Chondrocyte (in vitro differentiated cells): ENCODE measurements at places on chromosomes 7 and 10.

DNA sequence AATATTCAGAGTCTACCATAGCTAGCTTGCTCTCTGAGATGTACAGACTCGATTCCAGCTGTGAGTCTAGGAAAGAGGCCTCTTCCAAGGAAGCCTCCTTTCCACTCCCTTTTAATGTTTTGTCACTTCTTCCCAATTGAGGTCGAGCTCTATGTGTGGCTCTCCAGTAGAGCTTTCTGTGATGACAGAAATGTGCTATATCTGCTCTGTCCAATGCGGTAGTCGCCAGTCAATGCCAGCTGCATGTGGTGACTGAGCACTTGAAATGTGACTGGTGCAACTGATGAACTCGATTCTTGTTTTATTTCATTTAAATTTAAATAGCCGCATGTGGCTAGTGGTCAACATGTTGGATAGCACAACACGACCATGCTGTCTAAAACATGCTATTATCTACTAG is 387.0 kb upstream of the NRP1 start:
- DNase-seq = no peak

DNA sequence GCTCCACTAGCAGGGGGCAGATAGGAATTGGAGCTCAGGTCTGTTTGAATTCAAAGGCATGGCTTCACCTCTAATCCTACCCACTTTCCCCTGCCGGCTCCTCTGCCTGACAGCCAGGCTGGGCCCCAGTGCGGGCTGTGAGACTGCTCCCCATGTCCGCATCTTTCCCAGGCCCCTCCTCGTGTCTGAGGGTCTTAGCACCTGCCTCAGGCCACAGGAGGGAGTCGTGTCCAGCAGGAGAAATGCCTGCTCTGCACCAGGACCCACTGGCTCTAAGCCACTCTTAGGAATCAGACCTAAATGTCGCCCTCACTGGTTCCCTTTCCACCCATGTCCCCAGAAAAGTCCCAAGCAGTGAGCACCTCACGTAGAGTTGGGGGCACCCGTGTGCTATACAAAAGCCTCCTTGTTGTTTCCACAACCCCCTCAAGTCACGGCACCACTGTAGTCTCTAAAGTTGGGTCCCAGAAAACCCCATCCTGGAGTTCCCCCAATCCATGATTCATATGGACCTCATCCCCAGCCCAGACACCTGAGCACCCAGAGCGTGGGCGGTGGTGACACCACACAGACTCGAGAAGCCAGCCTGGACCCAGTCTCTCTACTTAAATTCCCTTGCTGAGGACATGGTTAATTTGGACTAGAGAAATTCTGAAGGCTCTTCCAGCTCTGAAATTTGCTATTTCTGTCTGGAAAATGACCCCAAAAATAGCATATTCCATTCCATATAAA is 466.4 kb upstream of the ZMIZ1 start:
- DNase-seq = no peak

DNA sequence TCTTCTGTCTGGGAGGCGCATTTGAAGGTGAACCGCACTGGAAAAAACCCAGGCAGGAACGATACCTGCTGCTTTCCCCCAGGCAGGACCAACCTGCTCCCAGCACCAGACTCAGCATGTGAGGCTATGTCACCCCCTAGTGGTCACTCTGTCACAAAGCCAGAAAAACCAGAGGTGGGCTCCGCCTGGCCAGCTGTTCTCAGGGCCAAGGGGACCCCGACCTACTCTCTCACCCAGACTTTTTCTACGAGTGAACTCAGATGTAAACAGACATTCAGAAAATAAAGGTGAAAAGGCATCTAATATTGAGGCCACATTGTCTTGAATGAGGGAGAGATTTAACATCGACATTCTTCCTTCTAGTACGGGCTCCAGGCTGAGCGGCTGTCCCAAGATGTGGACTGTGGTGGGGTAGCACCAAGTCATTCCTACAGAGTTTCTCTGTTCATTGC is 117.3 kb downstream of the PRKAG2 start:
- DNase-seq = peak; percentile 35

DNA sequence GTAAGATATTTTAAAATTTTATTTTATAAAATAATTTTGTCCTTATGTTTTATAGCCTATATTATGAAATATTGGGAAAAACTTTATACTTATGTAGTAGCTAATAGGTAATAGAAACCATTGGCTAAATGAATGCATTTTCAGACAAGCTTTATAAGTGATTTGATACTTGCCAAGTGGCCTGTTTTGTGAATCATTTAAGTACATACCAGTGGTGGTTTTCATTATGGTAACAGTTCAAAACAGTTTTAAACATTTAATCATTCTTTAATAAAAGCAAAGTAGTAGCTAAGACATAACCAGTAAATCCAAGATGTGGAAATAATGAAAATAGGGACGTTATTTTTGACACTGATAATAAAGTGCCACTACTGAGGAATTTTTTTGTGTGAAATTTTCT is 182.2 kb downstream of the PHF14 start:
- DNase-seq = no peak

DNA sequence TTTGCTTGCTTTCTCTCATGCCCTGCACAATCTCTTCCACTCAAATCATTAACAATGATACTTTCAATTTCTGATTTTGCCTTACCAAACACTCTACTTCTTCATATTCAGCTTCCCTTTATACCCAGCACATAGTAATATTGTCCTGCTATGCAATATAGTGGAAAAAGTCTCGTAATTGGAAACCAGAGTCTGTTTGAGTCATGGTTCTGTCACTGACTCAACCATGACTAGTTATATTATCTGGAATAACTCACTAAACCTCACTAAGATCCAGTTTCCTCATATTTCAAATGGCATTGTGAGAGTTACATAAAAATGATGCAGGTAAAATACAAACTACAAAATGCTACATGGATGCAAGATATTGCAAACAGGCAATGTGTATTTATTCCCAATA is 98.5 kb upstream of the LRRTM3 start:
- no peak for DNase-seq

DNA sequence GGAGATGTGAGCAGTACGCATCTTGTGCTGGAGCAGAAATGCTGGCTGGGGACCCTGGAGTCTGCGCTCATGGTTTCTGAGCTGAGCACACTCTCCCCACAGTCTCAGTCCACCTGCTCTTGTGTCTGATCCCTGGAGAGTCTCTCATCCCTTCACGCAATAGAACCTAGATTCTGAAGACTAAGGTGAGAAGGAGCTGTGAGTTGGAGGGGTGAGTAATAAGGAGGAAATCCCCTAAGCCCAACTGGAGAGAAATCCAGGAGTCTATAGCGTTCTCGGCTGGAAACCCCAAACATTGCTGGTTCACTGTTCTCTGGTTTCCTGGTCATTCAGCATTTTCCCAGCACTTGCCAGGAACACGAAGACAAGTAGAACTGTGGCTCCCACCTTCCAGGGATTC is 68.3 kb upstream of the SMNDC1 start:
- DNase-seq = no peak

GRCh38 chr10:63520500-63521415 is at the start of gene REEP3:
Gene REEP3 (plus strand): TSS chr10:63521401. CDS start chr10:63521546, 145 bp downstream.
- DNase-seq = no peak

DNA sequence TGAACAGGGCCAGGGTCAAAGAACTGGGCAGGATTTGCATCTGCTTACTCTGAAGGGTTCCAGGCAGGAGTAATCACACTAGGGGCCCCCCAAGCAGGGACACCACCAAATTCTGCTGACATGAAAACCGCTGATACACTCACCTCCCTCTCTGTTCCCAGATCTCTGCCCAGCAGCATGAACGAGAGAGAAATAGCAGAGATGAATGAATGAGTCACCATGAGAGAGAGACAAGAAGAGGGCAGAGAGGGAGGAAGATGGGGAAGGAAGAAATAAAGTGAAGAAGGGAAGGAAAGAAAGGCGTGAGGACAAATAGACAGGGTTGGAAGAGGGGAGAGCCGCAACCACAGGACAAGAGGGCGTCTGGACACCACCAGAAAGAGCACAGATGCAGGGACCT is 285.9 kb upstream of the NEBL start:
- DNase-seq = no peak

DNA sequence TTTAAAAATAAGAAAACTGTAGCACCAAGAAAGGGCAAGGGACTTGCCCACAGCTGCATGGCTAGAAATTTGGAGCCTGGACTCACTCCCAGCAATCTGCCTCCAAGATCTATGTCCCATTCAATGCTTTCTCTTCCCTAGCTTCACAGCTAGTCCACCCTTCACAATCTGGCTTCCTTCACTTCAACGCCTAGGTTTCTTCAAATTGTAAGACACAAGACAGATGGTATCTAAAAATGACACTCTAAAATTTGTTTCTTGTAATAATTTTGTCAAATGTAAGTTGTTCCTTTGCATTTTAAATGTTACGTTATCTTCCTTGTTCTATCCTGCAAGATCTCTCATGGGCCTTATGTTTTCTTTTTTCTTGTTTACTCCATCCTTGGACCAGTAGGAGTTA is 48.6 kb downstream of the CTTNBP2 start:
- DNase-seq = no peak

DNA sequence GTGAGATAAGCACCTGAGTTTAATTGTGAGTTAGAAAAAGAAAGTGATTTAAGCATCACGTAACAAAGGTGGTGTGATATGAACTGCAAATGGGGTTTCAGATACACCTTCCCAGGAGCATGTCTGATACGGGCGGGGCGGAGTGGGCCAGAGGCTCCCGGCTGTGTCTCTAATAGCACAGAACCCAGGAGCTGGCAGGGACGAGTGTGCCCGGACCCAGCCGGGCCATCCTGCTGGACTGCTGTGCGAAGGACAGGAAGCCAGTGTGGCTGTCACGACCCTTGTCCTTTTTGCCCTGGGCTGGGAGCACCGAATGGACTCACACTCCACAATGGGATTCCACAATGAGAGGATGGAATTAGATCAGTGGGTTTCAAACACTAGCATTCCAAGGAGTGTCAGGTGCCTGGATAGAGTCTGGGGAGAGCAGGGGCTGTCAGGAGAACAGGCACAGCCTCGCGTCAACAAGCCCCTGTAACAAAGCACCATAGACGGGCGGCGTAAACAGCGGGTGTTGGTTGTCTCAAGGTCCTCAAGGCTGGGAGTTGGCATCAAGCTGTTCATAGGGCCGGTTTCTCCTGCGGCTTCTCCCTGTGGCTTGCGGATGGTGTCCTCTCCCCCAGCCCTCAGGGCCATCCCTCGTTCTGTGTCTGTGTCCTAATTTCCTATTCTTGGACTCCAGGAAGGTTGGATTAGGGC is 242.6 kb upstream of the PITRM1 start:
- no peak for DNase-seq

DNA sequence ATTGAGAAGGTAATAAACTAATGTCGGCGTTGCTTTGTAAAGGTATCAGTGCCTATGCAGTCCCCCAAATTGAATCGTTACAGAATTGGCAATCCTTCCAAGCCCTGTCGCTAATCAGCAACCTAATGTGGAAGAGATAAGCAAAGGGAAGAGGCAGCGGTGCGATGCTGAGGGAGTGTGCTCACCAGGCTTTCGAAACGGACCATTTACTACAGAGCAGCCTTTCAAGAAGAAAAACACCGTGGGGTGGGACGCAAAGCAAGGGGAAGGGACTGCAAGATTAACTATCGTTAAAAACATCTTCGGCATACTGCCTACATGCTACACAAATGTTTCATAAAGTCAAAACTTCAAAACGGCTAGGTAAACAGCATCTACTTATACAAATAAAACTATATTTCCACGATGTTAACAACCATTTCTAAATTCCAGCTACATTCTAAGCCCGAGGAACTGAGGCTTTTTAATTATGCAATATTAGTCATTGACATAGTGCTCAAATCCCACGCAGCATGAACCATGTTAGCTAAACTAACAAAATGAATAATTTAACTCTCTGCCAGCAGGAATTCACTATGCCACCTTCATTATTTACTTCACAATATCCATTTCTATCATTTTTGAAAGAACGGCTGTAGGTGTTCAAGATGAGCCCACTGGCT is 85.2 kb downstream of the CHCHD3 start:
- DNase-seq = no peak

- no peak for DNase-seq
These were observed 153.6 kb downstream of the DYNC1I1 start for GRCh38 chr7:95925971-95926370.

DNA sequence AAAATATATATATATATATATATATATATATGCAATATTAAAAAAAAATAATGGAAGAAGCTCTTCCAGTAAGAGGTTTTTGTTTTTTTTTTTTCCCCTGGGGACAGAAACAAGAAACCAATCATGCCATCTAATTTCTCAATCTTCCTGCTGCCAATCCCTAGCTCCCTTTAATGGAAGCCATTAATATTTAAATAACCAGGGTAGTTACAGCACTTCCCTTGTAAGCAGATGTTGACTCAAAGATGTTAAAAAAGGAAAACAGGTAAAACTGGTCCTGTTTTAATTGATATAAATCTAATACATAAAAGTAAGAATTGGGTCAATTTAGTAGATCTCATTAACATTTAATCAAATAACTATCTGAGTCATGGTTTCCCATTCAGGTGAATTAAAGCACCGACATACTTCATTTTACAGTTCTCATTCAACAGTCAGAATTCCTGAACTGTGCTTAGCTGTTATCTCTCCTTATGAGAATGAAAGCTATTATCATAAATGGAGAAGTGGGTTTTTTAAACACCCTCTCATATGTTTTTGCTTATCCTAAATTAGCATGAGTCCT is 22.6 kb downstream of the CPVL start:
- no peak for DNase-seq

GRCh38 chr10:103696411-103697145 is 158.8 kb downstream of the SH3PXD2A start:
- DNase-seq = no peak

DNA sequence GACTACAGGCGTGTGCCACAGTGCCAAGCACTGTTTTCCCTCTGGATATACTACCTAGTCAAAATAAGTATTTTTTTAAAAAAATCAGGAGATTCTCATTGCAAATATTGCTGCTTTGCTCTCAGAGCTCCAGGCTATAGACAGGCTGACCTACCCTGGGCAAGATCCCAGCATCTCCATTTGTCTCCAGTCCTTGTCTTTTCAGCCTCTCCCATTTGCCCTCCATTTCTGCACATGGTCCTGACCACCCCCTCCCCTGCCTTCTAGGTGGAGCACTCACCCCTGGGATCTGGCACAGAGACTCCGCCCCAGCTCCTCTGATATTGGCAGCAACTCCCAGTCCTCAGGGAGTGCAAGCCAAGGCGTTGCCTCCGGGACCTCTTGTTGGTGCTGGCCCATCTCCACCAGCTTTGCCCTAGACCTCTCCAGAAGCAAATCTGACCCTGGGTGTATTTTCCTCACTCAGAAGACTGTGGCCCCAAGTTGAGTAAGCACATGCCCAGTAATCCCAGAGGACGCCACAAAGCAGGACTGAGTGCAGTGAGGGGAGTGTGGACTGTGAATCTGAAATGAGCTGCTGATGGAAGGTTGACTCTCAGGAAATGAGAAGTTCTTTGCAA is 120.6 kb downstream of the MTPAP start:
- no peak for DNase-seq

- DNase-seq = no peak
These were observed 29.4 kb upstream of the RET start for GRCh38 chr10:43047288-43047970.

GRCh38 chr7:1431634-1432380 is 27.5 kb downstream of the MICALL2 start:
- no peak for DNase-seq

- DNase-seq = no peak
These were observed 192.8 kb downstream of the DNAJC1 start for GRCh38 chr10:21810582-21811244.
